ENCODE measurements at places on chromosomes 5 and 9.
A peak's percentile ranks its signal among the peaks of the same experiment; 100 is the strongest.

DNA sequence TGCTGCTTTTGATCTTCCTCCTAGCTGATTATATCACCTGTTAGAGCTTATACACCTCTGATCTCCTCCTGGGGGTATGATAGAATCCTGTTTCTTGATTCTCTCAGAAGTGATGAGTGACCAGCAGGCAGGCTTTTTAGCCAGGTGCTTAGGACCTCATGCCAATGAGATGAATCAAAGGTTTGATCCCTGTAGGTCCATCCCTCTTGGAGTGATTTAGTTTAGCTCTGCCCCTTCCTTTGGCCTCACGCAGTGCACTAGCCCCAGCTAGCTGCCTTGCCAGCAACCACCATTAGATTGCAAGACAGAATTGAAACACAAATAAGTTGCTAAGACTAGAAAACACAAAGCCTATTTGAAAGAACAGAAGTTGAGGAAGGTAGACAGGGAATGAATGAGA, 84.4 kb downstream of the ZSWIM6 start:
- DNase-seq = no peak
- no peaks in the 10 kb centered on the region for H3K36me3 ChIP-seq
- H3K27ac ChIP-seq = no peak overlapping the region
- no peak overlapping the region for H3K4me3 ChIP-seq
- H3K27me3 ChIP-seq = no peaks in the 10 kb centered on the region
- H3K4me1 ChIP-seq = peaks cover 7% of the 10 kb centered on the region

GRCh38 chr5:102866237-102866600, 111.1 kb downstream of the PAM start:
- H3K4me1 ChIP-seq = peaks cover 11% of the 10 kb centered on the region
- peak overlapping the region; percentile 50 for H3K4me3 ChIP-seq
- DNase-seq = no peak

GRCh38 chr5:139012176-139012575, 137.0 kb upstream of the LRRTM2 start:
- H3K4me1 ChIP-seq = no peaks in the 10 kb centered on the region
- no peaks in the 10 kb centered on the region for H3K27me3 ChIP-seq
- H3K36me3 ChIP-seq = peaks cover 14% of the 10 kb centered on the region
- H3K27ac ChIP-seq = no peak overlapping the region
- H3K4me3 ChIP-seq = no peak overlapping the region

DNA sequence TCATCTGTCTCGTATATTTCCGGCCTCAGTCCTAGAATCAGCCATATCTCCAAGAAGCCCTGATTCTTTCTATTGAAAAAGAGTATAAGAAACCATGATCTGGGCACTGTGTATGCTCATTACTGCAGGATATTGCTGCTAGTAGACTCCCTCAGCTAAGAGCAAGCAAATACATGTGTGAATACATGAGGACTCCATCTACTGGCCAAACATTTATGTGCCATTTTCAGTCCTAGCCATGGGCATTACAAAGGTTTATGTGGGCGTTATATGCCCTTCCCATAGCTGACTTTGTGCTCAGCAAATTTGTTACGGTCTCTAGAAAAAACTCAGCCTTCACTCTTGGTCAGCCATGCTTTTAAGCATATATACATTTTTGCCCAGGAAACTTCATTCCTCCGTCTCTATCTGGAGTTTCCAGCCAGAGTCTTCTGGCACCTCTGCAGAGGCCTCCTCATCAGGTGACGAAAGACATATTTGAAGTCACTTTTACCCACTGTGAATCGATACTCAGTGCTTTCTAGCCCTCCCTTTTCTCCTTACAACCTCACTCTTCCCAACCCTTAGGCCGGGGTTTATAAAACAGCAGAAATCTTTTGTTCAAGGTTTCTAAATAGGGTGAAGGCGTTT, 1495.6 kb upstream of the CDH6 start:
- no peak for DNase-seq
- no peaks in the 10 kb centered on the region for H3K4me1 ChIP-seq
- H3K27me3 ChIP-seq = no peaks in the 10 kb centered on the region
- no peaks in the 10 kb centered on the region for H3K36me3 ChIP-seq

All from activated CD4-positive, alpha-beta memory T cell treated with anti-CD3 and anti-CD28 coated beads, Interleukin-2, amount 10 ng/mL, durations not matched to agents 7 days and 5 days (primary cell).